ENCODE measurements at places on chromosomes 12 and 14.

DNA sequence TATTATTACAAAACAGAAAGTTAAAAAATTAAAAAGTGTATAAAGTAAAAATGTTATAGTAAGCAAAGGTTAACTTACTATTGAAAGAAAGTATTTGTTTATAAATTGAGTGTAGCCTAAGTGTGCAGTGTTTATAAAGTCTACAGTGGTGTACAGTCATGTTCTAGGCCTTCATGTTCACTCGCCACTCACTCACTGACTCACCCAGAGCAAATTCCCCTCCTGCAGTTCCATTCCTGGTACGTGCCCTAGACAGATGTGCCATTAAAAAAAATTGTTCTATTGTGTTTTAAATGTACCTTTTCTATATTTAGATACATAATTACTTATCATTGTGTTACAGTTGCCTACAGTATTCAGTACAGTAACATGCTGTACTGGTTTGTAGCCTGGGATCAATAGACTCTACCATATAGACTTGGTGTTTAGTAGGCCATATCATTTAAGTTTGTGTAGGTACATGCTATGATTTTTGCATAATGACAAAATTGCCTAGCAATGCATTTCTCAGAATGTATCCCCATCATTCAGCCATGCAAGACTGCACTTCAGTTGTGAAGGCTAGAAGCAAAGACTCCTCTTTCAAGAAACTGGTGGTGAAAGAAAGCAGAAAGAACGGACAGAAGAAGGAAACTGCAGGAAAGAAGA is 100.6 kb downstream of the DACT1 start:
- DNase-seq, result no peak

- DNase-seq, result no peak
Measured at GRCh38 chr14:63912286-63912685, 59.5 kb downstream of the SYNE2 start.

DNA sequence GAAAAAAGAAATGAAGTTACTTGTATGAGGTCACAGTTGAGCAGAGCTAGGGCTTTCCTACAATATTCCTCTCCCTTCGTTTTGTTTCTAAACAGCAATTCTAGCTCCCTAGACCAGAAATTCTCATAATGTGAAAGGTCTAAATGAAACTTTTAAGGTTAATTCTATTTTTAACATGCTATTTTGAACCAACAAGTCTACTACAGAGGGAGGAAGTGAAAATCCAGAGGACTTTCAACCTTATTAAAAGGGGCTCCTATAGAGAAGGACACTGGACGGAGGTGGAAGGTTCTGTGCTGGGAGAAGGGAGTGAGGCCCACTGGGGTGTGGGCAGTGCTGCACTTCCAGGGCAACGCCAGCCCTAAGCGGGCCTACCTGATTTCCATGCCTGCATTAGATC is 13.4 kb downstream of the GSG1 start:
- DNase-seq, result no peak

- DNase-seq, result no peak
Measured at GRCh38 chr14:64998455-64998931, 11.8 kb downstream of the FNTB start.

- DNase-seq, result no peak
Measured at GRCh38 chr12:52806821-52807543, 6.9 kb downstream of the KRT4 start.

GRCh38 chr14:69303086-69303485 is 43.1 kb downstream of the GALNT16 start:
- DNase-seq, result no peak
